Stimulated activated CD4-positive, alpha-beta T cell treated with anti-CD3 and anti-CD28 coated beads, Interleukin-2, amount 100 ng/mL, for 4 hours (primary cell): ENCODE measurements at places on chromosomes 6 and 20.

GRCh38 chr6:163437466-163437865, 22.9 kb downstream of the QKI start:
- no peak for DNase-seq

GRCh38 chr6:140774080-140774505, 1358.6 kb upstream of the GJE1 start:
- no peak for DNase-seq

- no peak for DNase-seq
These were observed 198.7 kb upstream of the SGK1 start for GRCh38 chr6:134516582-134516981.

DNA sequence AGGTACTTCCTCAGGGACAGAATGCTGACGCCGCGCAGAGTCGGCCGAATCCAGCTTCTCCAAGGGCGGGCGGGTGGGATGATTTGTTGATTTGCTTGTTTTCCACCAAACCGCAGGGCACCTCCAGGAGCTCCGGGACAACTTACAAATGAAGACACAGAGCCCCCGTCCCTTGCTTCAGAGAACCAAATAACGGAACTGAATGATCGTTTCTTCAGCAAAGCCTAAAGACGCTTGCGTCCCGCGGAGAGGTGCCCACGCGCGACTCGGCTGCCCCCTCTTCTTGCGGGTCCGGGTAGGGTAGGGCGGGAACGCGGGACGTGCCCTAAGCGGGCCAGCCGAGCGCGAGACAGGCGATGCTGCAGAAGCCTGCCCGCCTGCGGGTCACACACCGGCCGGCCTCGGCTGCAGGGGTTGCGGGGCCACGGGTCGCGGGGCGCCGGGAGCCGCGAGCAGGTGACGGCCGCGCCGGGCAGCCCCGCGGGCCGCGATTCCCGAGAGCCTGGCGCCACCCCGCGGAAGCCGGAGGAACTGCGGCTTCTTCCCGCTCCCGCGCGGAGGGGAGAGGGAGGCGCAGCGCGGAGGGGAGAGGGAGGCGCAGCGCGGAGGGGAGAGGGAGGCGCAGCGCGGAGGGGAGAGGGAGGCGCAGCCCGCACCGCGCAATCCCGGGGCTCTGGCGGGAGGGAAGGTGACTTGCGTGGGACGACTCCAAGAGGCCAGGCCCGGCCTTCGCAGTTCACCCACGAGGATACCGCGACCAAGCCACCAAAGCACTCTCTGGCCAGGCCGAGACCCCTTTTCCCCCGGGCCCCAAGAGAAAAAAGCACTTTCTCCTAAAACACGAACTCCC, 7.7 kb upstream of the FOXF2 start:
- DNase-seq = no peak

GRCh38 chr20:15867899-15868298, 705.3 kb downstream of the KIF16B start:
- no peak for DNase-seq

DNA sequence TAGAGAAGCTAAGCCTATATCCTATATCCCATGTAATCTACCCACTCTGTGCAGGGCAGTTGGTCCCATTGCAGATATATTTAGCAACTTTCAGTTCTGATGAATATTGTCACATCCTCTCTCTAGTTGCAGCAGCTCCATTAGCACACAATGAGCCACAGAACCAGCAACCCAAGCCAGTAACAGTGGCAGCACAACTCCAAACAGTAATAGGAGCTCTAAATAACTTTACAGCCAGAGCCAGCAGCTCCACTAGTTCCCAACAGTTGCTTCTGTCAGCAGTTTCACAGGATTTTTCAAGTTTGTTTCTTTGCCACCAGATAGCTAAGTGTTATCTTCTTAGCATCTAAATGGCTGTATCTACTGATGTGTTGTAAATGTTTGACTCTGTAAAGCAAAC, 490.8 kb downstream of the HTR1B start:
- no peak for DNase-seq
